ENCODE measurements at places on chromosomes 4 and X.

GRCh38 chrX:21802054-21802670, 37.3 kb upstream of the MBTPS2 start:
- no peak for DNase-seq

DNA sequence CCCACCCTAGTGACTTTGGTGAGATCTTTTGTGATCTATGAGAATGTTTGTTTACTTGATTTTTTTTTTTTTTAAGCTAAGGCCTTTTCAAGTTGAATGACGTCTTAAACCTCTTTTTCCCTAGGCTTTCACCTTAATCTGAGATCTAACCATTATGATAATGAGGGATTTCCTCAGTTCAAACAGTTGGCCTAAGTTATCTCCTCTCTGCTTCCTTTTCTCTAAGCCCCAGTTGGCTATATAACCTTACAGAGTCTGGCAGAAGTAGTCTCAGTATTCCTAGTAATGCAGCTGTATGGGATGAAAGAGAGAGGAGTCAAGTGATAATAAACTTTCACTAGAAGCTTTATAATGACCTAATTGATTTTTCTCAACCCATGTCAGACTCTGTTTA, 99.0 kb downstream of the STIM2 start:
- no peak for DNase-seq

DNA sequence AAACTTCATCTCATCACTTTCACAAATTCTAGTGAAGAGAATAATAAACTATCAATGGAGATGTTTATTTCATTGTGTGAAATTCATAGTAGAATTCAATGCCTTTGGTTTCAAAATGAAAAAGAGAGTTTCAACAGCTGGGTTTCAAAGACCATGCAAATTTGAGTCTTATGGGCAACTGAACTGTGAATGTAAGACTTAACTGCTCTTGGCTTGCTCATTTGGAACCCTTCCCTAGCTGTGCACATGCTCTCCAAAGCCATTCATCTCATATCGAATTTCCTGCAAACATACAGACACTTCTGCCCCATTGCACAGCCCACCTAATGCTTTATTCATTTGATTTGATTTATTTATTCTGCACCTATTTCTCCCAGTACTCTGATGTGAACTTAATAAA, 154.5 kb downstream of the GRXCR1 start:
- no peak for DNase-seq

GRCh38 chr4:77193511-77194102, 36.6 kb downstream of the CCNG2 start:
- DNase-seq: no peak

DNA sequence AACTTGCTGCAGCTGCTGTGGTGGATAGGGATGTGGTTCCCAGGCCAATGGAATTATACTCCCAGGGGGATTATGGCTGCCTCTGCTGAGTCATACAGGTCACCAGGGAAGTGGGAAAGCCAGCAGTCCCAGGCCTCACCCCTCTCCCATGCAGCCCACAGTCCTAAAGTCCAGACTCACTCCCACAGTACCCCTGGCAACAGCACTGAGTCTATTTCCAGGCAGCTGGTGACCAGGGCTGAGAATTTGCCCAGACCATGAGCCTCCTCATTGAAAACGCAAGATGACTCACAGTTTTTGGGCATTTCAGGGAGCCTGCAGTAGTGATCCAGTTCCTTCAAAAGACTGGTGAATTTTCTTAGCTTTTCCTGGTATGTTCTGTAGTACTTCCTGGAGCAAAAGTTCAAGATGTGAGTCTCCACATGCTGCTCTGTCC, 137.6 kb downstream of the NPNT start:
- DNase-seq: no peak

- no peak for DNase-seq
Observed at GRCh38 chr4:76706581-76706980, 191.4 kb downstream of the SOWAHB start.

- DNase-seq: no peak
Observed at GRCh38 chrX:63750811-63751210, 34.2 kb downstream of the ARHGEF9 start.

GRCh38 chrX:45740291-45740690, 539.6 kb upstream of the DIPK2B start:
- DNase-seq: no peak

- no peak for DNase-seq
Observed at GRCh38 chr4:3323071-3323481, 30.3 kb downstream of the RGS12 start.

- DNase-seq: no peak
Observed at GRCh38 chr4:158315706-158316105, 105.4 kb downstream of the TMEM144 start.

All from Peyer's patch (tissue), 4 donors.